ENCODE measurements at places on chromosomes 1 and 21.

GRCh38 chr1:228267962-228268880, 60.4 kb downstream of the OBSCN start:
- DNase-seq, result no peak

DNA sequence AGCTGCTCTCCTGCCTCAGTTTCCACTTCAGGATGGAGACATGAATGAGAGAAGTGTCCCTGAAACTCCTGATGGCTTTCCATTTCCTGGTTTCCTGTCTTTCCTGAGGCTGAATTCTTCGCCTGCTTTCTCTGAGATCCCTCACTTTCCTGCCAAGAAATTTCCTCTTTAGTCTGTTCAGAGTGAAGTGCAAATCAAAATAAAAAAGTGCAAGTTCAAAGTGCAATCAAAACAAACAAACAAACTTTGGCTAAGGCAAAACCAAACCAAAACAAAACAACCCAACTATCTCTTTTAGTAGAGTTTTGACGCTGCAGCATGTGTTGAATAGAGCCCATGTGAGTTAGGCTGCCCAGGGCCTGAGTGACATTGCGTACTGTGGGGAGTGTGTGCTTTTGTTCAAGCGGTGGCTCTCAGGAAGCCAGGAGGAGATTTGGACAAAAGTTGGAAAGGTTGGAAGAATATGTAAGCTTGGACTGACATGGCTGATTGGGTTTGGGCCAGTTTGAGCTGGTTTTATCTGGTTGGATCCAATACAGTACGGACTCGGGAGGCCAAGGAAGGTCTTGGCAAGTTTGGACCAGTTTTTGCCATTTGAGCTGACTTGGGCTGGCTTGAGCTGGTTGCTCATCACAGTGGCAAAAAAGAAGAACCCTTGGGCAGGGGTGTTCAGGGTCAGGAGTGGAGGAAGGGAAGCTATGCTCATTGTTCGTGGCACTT, 61.1 kb upstream of the TINAGL1 start:
- no peak for DNase-seq

DNA sequence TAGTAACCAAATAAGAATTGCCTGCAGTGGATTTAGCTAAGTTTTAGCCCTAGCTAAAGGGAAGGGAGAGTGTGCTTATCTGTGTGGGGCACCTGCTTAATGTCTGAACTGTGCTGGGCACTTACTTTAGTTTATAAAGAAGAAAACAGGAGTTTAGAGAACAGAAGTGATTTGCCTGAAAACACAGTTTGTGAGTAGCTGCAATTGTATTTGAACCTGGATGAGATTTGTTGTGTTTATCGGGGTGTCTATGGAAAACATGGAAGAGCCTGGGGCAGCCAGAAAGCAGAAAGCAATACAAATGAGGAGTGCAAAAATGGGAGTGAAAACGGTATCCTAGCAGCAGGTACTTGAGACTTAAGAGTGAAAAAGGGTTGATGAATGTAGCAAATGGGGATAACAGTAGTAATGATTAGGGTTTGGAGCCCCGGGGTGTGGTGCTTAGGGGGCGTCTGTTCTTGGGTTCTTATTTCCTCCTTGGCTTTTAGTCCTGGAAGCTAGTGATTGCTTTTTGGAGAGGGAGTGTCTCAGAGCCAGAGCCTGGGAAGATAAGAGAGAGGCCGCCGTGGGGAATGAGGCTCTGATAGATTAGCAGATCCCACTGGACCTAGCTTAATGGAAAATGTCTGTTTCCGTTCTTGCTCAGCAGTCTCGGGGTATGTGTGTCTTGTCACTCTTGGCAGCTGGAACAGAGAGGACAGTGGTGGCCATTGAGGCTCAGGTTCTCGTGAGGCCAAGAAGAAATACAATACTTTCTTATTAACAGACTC, 5.6 kb downstream of the PRCC start:
- no peak for DNase-seq

DNA sequence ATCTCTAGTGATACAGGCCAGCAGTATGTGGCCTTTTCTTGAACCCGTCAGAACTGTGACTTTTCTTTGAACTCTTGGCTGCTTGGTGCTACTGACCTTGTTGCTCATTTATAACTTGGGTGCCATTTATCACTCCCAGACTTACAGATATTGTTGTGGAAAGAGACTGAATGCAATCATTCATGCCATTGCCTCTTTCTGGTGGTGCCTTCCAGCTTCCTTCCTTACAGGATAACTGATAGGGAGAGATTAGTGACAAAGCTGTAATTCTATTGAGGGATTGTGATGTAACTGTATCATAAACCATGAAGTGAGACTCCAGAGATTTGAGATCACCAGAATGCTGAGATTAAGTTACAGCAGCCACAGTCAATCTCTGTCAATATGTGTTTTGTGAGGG, 256.5 kb downstream of the USP25 start:
- DNase-seq, result no peak

GRCh38 chr1:39688706-39689105, 2.5 kb downstream of the HPCAL4 start:
- DNase-seq, result no peak

DNA sequence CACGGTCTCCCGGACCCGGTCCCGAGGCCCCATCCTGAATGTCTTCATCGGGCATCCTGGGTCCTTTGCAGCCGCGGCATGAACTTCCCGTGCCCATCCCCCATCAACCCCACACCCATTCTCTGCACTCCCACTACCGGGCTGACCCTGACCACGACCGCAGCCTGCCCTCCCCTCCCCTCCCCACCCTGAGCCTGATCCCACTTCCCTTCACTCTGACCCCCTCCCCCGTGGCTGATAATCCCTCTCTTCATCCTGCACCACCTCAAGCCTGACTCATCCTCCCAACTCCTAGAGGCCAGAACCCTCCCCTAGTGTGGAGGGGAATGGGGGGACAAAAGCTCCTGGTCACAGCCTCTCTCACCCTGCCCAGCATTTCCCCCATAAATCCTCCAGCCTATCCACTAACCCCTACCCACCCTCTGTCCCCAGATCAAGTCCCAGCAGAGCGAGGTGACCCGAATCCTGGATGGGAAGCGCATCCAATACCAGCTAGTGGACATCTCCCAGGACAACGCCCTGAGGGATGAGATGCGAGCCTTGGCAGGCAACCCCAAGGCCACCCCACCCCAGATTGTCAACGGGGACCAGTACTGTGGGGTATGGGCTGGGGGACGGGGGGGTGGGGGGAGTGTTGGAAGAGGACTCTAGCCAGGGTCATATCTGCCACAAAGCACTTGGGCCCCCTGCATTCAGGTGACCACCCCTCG, 602 bp downstream of the SH3BGRL3 start:
- DNase-seq, result no peak

GRCh38 chr1:31371121-31371959, 1.5 kb downstream of the FABP3 start:
- no peak for DNase-seq

DNA sequence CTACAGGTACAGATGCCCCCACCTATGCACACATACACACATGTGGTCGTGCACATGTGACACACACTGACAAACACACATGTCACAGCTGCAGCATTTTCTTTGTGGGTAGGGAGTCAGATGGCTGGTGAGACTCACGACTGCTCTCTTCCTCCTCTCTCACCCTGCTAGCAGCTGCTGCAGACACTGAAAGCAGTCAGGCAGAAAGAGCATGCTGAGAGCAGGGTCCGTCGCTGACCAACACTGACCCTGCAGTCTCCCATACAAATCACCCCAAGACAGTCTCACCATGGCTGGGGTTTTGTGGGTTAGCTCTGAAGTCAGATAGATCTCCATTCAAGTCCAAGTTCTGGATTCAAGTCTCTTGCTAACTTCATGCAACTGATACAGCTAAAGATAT, 188.3 kb downstream of the ASTN1 start:
- DNase-seq, result peak; percentile 39

DNA sequence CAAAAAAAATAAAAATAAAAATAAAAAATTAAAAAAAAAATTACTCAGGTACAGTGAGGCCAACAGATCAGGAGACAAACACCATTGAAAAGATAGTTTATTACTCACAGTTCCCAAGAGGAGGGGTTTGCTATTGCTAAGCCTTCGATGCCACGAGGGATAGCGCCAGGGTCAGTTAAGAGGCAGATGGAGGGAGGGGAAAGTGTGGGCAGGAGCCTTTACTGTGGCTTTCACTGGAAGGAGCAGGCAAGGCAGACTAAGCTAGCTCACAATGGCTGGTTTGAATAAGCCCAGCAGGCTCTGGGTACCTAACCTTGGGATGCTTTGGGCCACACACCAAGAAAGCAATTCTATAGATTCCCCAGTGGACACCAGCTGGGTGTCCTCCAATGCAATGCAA, 12.7 kb upstream of the RNF187 start:
- DNase-seq, result peak; percentile 75

- DNase-seq, result no peak
Measured at GRCh38 chr1:112703706-112704105, 3.2 kb downstream of the RHOC start.

DNA sequence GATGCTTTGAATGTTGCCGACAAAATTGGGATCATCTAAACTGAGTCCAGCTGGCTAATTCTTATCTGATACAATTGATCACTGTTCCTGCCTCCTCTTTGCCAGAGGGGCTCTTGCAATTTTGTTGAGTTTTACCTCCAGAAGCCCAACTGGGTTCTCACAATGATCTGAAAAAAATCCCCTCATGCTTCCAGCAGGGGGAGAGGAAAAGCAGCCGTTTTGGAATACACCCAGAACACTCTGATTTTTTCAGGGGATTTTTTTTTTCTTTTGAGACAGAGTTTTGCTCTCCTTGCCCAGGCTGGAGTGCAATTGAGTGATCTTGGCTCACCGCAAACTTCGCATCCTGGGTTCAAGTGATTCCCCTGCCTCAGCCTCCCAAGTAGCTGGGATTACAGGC, 13.9 kb upstream of the RERE start:
- no peak for DNase-seq

- no peak for DNase-seq
Measured at GRCh38 chr1:17121881-17122280, 2.6 kb upstream of the PADI2 start.

DNA sequence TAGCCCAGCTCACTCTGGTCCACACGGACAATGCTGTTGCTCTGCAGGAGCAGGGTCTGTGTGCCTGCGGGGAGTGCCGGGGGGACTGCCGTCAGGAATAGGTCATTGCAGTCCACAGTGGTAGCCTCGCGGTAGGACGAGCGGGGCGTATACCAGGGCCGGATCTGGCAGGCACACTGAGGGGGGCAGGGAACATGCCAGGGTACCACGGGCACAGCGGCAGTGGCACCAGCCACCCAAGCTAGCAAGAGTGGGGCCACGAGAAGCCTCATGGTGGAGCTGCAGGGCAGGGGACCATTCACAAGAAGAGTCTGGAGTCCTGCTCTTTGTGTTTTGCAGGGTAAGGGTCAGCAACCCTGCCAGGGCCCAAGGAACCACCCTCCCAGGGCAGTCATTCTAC, 65.8 kb downstream of the LRRN2 start:
- DNase-seq, result peak; percentile 50

DNA sequence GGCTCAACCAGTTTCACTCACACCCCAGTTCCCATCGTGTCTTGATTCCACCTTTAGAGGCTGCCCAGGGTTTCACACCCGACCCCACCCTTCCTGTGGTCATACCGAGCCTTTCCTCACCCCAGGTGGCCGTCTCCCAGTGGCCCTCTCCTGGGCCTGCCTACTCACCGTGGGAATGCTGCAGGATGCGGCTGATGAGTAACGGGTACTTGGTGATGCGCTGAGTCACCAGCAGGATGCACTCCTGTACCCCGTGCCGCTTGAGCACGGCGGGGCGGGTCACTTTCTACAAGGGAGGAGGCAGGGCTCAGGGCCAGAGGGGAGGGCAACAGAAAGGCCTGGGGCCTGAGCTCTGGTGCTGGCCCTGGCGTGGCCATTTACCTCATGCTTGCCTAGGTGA, 16.4 kb downstream of the ARHGEF2 start:
- DNase-seq, result no peak

GRCh38 chr1:37442644-37443043, 31.7 kb upstream of the ZC3H12A start:
- no peak for DNase-seq

GRCh38 chr1:210232511-210233215, at the start of gene SERTAD4:
Gene SERTAD4 (plus strand): TSS chr1:210232796. CDS start chr1:210237961, 5,165 bp downstream.
- peak; percentile 67 for DNase-seq

GRCh38 chr1:27539901-27540861, 50.2 kb upstream of the WASF2 start:
- no peak for DNase-seq

- DNase-seq, result no peak
Measured at GRCh38 chr1:210978974-210979354, 155.0 kb downstream of the KCNH1 start.

GRCh38 chr1:31208361-31208945, 31.2 kb downstream of the NKAIN1 start:
- DNase-seq, result no peak

GRCh38 chr1:193709607-193710006, 523.2 kb upstream of the B3GALT2 start:
- no peak for DNase-seq

- DNase-seq, result no peak
Measured at GRCh38 chr1:239123260-239123659, 263.1 kb upstream of the CHRM3 start.

- DNase-seq, result no peak
Measured at GRCh38 chr1:43370564-43370963, 2.8 kb upstream of the ELOVL1 start.

- DNase-seq, result no peak
Measured at GRCh38 chr1:186943891-186944686, 115.3 kb downstream of the PLA2G4A start.

DNA sequence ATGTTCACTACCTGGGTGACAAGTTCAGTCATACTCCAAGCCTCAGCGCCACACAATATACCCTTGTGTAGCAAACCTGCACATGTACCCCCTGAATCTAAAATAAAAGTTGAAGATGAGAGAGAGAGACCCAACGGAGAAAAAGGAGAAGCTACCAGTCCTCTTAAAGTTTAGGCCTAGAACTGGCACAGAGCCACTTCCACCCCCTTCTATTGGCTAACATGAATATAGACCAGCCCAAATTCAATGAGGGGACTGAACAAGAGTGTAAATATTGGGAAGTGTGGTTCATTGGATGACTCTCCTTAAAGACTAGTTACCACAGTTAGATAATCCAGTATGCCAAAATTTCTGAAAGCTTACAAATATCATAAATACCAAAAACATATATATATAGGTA, 139.9 kb upstream of the ATP1B1 start:
- DNase-seq, result no peak

GRCh38 chr1:240194120-240194519, 102.4 kb downstream of the FMN2 start:
- no peak for DNase-seq

GRCh38 chr1:12161662-12162458, 4.9 kb upstream of the TNFRSF1B start:
- DNase-seq, result no peak

DNA sequence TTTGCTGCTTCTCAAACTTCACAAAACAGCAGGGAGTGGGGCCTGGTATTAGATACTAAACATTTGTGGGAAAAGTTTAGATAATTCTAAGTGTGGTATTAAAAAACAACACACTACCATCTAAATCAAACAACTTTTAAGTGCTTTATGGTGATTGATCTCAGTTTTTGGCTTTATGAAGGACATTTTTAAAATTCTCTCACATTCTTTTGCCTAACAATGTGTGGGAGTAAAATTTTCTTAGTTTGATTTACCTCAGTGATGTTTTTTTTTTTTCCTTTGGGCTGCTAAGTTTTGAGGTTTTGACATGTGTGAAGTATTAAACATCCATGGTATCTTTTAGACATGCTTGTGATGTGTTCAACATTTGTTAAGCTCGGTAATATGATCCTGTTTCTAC, 116.2 kb downstream of the DISP1 start:
- no peak for DNase-seq
